ENCODE measurements at places on chromosomes 3 and 15.

- no peak for DNase-seq
Measured at GRCh38 chr15:60569596-60569995, 90.7 kb upstream of the ICE2 start.

GRCh38 chr3:46116996-46117395, 89.7 kb upstream of the XCR1 start:
- no peak for DNase-seq

GRCh38 chr3:141877911-141878310, 1.5 kb downstream of the ATP1B3 start:
- DNase-seq: no peak

GRCh38 chr15:85025516-85026251, 44.0 kb downstream of the PDE8A start:
- no peak for DNase-seq

DNA sequence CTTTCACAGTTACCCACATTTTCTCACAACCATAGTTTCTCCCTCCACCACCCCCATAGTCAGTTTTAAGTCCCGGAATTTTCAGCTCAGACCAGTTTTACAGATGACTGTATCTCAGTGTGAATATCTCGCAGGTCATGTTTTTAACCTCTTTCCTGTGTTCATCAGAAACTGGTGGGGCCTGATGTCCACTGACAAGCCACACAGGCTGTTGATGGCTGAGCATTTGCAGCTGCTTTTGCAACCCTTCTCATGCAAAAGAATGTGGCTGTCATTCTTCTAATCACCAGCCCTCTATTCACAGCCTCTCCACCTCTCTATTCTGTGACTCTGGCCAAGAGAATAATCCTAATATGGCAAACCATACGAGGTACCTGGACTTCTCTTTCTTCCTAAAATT, 8.5 kb downstream of the GYG1 start:
- no peak for DNase-seq

DNA sequence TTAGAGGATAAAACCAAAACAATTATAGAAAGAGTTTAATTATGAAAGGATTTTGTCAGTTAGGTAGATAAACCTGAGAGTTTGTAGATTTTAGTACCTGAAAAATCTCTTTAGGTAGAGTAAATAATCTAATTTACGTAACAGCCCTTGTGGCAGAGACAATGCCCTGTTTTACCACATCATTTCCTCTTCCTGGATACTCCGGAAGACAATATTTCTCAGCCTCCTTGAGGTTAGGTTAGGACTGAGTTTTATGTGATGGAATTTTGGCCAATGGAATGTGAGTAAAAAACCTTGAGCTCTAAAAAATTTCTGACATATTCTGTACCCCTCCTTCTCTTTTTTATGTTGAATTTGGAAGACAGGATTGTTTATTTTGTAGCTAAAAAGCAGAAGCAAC, 50.7 kb upstream of the TPRG1 start:
- DNase-seq: no peak

- DNase-seq: peak; percentile 48
Measured at GRCh38 chr3:49469037-49469935, 781 bp upstream of the DAG1 start.

GRCh38 chr15:100094127-100094510, 247.7 kb downstream of the ADAMTS17 start:
- DNase-seq: no peak

GRCh38 chr3:46017720-46018119, 9.6 kb downstream of the XCR1 start:
- DNase-seq: no peak

DNA sequence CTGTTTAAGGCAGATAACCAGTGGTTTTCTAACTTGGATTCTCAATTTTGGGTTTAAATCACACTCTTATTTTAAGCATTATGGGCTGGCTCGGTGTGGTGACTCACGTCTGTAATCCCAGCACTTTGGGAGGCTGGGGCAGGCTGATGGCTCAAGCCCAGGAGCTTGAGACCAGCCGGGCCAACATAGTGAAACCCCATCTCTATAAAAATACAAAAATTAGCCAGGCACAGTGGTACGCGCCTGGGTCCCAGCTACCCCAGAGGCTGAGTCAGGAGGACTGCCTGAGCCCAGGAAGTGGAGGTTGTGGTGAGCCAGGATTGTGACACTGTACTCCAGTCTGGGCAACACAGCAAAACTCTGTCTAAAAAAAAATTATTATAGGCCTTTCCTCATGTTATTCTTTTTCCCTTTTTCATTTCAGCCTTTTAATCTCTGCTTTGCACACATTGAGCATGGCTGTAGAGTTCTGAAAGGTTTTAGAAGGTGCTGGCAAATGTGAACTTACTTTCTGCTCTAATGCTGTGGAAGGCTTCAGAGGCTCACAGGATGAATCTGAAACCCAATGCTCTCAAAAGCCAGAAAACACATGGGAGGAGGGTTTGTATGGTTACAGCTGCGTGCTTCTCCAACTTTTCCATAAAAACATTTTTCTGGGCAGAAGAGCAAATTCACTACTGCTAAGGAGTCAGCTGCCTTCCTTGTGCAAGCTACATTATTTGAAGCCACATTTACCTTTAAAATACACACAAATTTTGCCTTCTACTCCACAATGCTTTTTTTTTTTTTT, 32.5 kb downstream of the CHAC1 start:
- peak; percentile 37 for DNase-seq

DNA sequence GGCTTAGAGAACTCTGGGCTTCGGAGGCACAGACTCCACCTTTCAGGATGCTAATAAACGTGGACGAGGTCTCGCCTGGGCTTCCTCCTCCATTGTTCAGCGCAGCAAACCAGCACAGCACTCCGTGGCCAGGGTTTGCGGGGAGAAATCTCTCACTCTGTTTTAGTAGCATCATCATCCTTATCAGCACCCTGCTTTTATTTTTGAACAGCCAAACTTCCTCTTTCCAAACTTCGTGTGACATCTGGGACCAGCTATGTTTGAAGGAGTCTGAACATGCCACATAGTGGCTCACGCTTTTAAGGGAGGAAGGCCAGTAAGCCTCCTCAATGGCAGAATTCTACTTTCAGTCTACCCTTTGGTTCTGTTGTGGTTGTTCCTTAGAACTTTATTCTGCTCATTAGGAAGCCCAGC, 149.0 kb downstream of the PGPEP1L start:
- DNase-seq: no peak

GRCh38 chr3:151096716-151097115, 11.3 kb downstream of the MED12L start:
- DNase-seq: no peak

DNA sequence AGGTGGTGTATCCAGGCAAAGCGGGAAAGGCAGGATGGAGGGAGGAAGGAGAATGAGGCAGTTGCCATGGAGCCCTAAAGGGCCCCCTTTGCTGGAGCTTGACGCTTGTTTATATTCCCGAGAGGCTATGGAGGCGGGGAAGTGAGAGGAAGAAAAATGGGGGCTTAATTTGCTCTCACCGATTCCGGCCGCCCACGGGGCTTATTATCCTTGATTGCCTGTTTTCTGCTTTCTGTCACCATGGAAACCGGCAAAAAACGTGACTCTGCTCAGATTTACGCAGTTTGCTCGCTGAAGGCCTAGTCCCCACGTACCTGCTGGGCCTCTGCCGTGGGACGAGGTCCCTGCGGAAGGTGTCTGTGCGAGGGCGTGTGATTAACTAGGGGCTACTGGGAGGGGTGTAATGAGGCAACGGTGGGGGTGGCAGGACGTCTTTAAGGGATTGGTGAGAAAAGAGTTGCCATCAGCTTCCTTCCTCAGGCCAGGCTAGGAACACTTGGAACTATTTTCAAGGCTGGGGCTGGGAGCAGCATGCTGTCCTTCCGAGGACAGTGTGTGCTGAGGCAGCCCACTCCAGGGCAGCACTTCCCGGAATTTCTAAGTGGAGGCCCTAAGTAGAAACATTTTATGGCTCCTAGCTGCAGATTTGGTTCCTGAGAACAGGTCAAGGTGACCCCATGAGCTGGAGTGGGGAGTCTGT, 110.8 kb upstream of the NDN start:
- no peak for DNase-seq

- no peak for DNase-seq
Measured at GRCh38 chr15:77538027-77538451, 94.7 kb downstream of the LINGO1 start.

- DNase-seq: no peak
Measured at GRCh38 chr15:78291698-78292097, 7.7 kb downstream of the SKIC8 start.

DNA sequence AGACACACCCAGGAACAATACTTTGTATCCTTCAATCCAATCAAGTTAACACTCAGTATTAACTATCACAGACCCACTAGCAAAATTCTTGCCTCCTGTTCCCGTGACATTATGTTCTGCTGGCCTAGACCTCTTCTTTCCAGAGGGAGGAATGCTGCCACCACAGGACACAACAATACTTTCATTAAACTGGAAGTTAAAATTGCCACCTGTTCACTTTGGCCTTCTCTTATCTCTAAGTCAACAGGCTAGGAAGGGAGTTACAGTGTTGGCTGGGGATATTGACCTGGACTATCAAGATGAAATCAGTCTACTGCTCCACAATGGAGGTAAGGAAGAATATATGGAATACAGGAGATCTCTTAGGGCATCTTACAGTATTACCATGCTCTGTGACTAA, 1000.4 kb upstream of the GBE1 start:
- no peak for DNase-seq

DNA sequence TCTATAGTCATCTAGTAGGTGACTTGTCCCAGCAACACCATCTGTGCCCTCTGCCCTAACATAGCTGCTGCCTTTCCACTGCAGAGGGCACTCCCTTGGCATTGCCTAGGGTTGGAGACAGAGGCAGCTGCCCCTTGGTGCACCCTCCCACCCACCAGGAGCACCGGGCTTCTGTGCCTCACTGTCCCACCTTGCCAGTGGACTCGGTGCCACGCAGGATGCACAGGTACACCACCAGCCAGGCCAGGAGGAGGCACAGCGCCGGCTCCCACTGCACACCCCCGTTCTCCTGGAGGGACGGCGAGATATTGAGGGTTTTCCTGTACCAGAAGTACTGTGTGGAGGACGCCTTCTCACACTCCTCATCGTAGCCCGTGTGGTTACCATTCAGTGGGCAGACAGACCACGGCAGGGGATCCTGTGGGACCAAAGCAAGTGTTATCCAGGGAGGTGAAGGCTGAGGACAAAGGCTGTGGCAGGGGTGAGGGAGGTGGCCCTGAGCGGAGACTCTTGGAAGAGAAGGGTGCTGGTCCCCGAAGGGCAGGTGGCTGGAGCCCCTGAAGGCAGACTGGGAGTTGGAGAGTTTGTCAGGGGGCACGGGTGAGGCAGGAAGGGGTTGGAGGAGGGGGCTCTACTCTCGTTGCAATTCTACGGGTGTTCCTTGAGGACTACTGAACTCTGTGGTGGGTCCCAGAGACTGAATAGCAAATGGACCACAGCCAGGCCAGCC, 20.6 kb downstream of the SLC6A20 start:
- no peak for DNase-seq

- DNase-seq: peak; percentile 44
Measured at GRCh38 chr3:72319194-72320094, 528.8 kb downstream of the SHQ1 start.

GRCh38 chr3:62970648-62971047, 95.4 kb upstream of the CADPS start:
- DNase-seq: no peak

- DNase-seq: no peak
Measured at GRCh38 chr3:9233101-9233500, 16.3 kb downstream of the SRGAP3 start.

DNA sequence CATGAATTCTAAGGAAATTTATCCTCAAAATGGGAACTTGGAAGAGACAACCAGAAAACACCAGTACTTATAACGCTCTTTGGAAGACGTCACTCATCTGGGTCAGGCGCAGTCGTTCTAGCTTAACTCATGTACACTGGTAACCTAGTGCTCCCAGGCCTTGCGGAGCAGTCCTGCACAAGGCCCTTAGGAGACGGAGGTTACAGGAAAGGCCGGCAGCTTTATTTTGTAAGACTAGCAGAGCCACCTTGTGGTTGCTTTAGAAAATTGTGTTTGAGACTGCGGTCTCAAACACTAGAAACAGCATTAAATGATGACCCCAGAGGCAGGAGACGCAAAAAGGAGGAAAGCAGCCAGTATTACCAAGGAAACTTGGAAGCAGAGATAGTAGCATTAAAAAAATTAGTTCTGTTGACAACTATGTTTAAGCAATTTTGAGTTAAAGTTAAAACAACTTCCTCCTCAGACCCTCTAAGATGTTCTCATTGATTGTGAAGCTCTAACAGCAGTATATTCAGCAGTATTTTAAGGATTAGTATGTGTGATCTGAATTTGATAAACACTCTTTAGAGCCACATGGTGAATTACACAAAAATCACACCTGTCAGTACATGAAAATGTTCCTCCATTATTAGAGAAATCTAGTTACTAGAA, 141.9 kb upstream of the C2CD4B start:
- peak; percentile 66 for DNase-seq

GRCh38 chr3:153414982-153415381, 253.0 kb downstream of the RAP2B start:
- no peak for DNase-seq

DNA sequence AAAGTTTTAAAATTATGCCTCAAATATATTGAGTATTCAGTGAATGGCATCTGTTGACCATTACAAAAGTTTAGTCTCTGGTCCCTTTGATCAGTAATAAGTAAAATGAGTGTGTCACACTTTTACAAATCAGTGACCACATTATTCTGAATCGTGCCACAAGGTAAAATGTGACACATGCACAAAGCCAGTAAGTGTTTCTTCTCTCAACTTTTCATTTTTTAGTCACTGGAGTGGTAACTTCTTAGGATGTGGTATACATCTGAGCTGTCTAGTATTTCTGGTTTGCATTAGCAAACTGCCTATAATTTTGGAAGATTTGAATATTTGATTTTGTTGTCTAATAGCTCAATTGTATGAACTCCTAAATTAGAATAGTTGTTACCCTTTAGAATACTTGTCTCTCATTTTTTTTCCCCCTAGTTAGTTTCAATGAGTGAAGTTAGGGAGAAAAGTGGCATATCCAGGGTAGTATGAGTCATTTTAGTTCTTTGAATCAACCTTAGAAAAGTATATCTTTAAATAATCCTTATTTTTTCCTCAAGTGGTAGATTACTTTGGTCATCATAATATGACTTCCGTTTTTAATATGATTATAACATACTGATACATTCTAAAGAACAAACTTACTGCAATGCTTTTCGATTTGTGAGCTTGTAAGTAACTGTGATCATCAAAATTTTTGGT, 18.1 kb downstream of the DNAJC13 start:
- DNase-seq: no peak

DNA sequence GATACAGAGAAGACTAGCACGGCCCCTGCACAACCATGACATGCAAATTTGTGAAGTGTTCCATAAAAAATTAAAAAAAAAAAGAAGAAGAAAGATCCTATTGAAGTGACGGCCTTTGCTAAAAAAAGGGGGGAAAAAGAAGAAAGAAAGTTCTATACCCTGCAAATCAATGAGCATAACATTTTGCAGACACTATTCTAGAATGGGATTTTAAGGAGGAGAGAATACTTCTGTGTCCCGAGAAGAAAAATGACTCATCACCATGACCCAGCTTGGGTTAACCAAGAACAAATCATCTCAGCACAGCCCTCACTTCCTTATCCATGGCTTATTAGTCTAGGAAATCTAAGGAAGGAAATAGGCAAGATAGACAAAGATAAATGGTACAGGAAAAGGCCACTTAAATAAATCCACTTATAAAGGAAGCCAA, 7.4 kb upstream of the SH3BP5 start:
- DNase-seq: peak; percentile 51
